ENCODE measurements at places on chromosomes 3 and 15.

GRCh38 chr3:196117809-196118208 is 35.9 kb upstream of the TFRC start:
- no peak for DNase-seq

DNA sequence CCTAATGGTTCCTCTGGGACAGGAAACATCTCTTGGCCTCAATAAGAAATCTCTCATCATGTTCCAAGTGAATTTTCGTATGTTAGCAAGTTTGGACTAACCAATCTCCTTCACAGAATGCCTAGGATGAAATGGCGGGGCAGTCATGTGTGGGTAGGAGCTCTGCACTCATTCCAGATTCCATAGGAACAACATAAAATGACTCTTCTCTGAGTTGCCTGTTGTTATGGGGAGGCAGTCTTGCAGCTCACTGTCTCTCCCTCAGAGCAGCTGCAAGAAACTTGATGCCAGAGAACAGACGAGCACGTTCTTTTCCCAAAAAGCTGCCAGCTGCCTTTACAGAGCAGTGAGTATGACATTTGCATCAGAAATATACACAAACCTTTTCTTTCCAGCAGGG is 34.1 kb downstream of the SPATA12 start:
- no peak for DNase-seq

DNA sequence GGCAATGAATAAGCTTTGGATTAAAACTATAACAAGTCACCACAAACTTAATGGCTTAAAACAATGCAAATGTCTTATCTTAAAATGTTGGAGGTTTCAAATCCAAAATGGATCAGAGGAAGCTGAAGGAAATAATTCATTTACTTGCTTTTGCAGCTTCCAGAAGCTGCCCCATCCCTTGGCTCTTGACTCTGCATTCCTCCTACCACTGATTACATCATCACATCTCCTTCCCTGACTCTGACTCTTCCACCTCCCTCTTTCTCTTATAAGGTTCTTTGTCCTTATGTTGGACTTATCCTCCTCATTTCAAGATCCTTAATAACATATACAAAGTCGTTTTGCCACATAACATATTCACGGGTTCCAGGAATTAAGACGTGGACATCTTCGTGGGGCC is 982.8 kb upstream of the ROBO1 start:
- no peak for DNase-seq

GRCh38 chr3:182052332-182052731 is 340.6 kb downstream of the SOX2 start:
- no peak for DNase-seq

GRCh38 chr3:40309925-40310695 is 603 bp downstream of the EIF1B start:
- DNase-seq: no peak

DNA sequence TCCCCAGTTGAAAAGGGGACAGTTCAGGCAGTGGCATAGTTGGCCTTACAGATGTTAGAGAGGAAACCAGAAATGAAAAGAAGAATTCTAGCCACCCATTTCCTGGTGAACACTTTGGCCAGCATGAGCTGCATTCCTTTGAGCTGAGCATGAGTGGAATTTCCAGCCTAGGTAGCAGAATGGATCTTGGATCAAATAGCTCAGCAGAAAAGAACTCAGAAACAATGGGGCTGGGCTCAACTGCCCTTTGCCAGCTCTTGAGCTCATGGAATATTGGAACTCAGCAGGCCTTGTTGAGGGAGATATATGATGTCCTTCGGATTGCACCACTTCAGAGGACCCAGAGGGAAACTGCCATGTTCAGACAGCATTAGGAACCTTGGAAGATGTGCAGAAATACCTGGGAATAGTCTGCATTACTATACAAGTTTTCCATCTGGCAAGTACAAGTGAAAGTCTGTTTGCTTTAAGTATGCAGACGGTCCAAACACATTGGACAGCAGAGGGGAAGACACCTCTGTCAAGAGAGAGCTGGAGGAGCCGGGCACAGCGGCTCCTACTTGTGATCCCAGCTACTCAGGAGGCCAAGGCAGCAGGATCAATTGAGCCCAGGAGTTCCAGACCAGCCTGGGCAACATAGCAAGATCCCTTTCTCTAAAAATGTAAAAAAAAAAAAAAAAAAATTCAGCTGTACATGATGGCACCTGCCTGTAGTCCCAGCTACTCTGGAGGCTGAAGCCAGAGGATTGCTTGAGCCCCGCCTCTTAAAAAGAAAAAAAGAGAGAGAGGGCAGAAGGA is 3.1 kb upstream of the CDV3 start:
- no peak for DNase-seq

- no peak for DNase-seq
Measured at GRCh38 chr15:65612949-65613744, 2.2 kb upstream of the INTS14 start.

DNA sequence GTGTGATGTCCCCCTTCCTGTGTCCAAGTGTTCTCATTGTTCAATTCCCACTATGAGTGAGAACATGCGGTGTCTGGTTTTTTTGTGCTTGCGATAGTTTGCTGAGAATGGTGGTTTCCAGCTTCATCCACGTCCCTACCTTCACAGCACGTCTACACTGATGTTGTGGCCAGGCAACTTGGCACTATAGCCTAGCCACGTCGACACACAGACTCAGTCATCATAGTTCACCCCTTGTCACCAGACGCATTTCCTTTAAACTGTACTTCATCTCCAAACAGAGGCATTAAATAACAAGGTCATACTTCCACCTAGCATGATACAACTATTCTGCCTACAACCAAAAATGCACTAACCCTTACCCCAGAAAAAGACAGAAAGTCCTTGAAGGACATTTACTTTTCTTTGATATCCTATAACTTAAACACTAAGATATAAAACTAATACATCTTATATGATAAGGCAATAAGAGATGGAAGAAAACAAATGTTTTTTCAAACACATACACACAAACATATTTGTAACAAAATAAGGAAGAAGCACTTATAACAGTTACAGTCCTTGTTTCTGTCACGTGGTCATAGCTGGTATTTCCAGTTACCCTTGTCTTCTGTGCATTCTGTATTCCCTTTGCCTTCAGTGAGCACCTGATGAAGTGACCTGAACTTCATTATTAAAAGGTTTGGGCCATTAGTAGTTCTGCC is 121.4 kb downstream of the KLF13 start:
- no peak for DNase-seq

DNA sequence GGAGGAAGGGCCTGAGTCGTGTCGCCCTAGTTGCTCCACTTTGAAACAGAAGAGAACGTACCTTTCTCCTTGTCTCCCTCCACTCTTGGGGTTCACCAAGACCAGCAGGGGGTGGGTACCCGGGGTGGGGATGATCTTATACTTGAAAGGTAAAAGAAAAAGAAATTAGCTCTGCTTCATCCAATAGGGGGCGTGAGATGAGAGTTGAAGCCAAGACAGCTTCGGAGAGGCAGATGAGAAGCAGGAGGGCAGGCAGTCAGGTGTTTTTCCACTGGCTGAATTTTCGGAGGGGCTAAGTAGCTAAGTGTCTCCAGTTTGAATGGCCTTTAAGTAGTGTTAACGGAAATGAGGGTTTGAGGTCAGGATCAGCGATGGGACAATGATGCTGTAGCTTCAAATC is 100.4 kb downstream of the DGKG start:
- DNase-seq: no peak

GRCh38 chr3:72814308-72814707 is 33.9 kb downstream of the SHQ1 start:
- no peak for DNase-seq

DNA sequence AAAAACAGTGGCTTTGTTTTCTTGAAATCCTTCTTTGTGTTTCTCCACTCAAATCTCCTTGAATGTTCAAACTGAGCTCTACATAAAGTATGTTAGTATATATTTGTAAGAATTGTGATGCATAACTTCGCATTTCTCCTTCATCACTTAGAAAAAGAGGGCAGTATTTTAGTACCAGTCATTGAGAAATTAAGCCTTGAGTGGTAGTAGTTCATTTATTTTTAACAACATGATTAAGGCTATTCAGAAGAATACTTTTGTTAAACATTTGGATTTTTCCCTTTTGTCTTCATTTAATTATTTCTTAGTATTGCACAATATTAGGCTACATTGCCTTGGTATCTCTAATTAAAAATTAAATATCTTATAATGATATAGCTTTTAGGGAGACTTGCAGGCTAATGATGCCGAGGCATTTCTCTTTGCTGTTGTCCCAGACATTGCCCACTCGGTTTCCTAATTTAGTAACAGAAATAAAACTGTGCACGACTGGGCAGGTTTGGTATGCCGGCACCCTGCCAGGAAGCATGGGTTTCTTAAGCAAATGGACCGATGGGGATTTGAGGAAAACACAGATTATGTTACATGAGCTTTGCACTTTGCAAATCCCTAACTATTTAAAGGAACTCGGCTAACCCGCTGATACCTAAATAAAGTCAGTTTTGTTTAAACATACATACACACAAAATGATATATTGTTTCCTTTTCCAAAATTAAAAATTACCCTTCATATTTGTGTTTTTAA is 54.7 kb downstream of the LRRC28 start:
- DNase-seq: no peak

- DNase-seq: no peak
Measured at GRCh38 chr3:43180027-43180426, 74.1 kb upstream of the POMGNT2 start.

DNA sequence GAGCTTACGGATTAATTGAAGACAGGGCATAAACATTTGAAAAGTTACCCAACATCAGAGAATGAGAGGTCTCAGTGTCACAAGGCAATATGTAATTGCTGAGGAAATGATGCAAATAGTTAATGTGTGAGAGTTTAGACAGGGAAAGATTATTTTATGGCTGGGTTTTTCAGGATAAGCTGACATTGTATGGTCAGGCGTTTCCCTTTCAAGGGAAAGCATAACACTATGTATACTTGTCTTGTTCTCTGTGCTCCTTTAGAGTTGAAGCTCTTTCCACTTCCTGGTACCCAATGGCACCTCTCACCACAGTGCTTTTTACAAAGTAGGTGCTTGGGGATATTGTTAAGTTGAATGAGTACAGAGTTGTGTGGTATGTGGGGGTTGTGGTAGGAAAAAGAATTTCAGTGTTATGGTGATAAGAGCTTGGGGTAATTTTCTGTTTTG is 19.9 kb downstream of the IQGAP1 start:
- no peak for DNase-seq

DNA sequence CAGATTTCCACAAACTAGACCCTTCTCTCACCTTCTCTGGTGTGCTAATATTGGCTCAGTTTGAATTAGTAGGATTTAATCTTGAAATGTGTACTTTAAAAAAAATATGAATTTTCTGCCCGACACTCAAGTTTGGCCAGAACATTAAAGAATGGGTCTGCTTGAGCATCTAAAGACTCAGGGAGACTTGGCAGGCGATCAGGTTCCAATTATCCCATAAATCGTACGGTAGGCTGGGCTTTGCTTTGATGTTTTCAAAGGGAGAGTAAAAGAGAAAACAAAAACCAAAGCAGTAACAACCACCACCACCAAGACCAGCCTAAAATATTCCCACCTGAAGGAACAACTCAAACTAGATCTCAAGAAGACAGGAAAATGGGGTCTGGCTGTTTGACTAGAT is 230.8 kb downstream of the EBLN2 start:
- DNase-seq: no peak

DNA sequence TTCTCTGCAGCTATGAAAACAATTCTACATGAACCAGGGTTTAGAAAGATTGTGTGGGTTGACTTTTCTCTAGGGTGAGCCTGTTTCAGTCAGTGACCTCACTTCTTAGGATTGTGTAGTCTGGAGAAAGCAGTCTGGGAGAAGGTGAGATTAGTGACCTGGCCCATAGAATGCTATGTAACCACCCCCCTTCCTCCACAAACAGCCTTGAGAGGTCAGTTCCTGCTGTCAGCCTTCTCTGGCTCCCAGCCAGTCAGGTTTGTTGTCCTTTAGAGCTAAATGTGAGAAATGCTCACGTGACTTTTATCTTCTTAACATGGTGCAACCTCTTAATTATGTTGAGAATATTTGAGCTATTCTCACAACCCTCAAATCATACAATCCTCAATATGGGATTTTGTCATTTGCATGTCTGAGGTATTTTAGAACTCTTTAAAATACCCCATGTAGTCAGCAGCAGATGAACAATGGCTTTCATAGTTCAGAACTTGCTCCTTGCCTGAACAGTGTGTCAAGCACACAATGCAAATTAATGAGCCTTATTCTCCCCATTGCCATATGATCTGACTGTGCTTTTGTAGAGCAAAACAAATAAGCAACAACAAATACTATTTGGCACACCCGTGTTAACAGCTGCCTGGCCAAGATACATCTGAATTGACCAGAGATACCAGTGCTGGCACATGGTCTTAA is 311.6 kb downstream of the CNTN6 start:
- no peak for DNase-seq

DNA sequence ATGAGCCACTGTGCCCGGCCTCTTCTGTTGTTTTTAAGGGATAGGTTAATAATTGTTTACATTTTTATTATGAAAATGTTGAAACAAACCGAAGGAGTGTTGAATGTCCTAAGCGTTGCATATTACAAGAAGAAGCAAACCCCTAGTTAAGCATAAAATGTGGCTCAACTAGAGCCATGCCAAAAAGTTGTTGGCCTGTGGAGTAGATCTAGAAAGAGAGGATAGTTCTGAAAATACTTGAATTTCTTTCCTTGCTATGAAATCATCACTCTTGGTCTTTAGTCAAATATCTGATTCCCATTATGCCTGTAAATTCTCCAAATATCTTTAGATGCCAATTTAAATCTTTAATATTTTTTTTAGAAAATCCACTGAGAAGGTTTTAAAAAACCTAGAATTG is 12.8 kb downstream of the RBP2 start:
- DNase-seq: no peak

DNA sequence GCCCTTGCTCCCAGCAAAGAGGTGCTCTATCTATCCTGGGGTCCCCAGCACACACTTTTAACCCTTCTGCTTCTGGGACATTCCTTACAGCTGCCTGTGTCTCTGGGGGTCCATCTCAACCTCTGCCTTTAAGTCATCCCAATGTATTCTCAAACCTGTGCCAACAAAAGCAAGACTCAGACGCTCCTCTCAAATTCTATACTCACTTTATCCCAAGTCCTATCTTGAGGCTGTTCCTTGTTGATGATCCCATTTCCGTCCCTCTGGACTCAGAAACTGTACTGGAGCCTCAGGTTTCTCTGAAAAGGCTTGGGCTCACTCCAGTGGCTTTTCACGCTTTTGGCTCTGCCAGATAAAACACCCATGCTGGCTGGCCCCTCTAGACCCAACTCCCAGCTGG is 69.7 kb downstream of the XXYLT1 start:
- DNase-seq: no peak

DNA sequence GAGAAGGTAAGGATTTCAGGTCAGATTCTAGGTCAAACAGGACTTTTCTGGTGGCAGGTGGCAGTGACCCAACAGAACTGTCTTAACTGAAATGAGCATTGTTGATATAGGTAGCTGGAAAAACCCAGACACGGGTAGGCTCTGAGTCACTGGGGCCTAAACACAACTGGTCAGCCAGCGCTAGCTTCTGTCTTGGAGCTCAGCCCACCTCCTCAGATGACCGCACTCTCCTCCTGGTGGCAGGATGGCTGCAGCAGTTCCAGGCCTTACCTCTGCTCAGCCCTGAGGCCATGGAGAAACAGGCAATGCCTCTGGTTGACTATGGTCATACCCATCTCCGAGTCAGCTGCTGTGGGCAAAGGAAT is 61.1 kb upstream of the GATA2 start:
- no peak for DNase-seq
